Activated T-cell treated with anti-CD3 and anti-CD28 coated beads, Interleukin-2, amount 50 U/mL, for 4 hours (primary cell): ENCODE measurements at places on chromosomes 6 and 20. TPM values are rescaled to one million over a fixed set of nuclear protein-coding genes. Genes with fewer than 3 reads are reported as not detected.

DNA sequence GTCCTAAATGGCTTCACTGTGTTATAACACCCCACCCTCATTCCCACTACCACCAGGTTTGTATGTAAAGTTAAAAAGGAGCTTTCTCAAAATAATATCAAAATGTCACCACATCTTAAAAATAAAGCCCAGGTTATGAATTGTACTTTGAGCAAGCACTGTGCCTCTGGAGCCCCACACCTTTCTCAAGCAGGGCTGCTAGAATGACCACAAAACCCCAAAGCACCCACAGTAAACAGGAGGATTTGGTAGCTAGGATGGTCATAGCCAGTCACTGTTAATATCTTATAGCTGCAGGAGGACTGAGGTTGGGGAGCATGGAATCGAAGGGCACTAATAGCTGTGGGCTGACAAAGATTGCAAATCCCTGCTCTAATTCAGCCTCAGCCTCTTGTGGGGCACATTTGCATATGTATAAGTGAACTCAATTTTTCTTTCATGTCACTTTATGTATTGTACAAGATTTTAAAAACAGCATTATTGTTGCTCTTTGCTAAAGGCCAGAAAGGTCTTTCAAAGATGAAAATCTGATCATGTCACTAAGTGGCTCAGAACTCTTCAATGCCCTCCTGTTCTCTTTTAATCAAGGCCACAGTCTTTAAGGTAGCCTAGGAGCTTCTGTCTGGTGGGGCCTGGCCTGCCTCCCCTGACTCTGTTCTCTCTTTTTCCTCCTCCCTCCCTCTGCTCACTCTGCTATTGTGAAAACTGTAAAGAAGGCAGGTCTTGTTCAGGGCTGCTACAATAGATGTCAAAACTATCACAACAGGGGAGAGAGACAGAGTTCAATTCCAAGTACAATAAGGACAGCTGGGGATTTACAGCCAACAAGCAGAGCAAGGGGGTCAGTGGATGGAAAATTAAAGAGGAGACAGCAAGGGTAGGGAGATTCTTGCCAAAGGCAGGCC is 101.6 kb downstream of the TMEM200A start:
- no peak for DNase-seq

DNA sequence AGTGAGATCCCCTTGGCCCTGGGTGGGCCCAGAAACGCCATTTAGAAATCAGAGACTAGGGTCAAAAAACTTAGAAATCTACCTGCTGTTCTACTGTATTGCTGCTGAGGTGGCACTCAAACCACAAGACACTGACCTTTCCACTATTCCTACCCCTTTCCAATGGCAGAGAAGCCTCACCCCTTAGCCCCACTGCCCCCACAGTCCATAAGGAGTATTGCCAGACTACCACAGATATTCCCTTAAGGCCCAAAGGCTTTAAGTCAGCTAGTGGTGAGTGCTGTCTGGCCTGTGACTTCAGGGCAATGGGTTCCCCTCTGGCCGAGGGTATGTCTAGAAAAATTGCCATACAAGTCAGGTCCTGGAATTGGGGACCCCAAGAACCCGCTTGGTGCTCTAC is 656.1 kb downstream of the COL12A1 start:
- DNase-seq = no peak

GRCh38 chr6:36263390-36264000 is 6.4 kb upstream of the PNPLA1 start:
- no peak for DNase-seq

DNA sequence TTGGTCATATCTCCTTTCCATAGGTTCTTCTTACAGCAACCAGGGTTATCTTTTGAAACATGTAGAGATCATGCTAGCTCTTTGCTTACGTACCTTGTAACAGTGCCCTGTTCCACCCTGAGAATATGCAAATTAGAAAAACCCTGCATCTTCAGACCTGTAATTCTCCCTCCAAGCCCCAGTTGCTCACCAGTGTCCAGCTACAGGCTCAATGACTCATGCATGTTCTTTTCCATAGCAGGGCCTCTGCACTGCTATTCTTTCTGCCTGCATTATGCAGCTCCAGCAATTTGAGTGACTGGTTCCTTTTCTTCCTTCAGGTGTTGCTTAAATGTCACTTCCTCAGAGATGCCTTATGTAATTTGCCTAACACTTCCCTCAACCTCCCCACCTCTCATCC is 636.2 kb downstream of the KHDRBS2 start:
- no peak for DNase-seq

Gene GPANK1
- 37.8 TPM for total RNA-seq

Gene SLC22A1
- 4.3 TPM for total RNA-seq

Gene GPSM3
- total RNA-seq = 37.1 TPM
